ENCODE measurements at places on chromosomes 3 and 15.

DNA sequence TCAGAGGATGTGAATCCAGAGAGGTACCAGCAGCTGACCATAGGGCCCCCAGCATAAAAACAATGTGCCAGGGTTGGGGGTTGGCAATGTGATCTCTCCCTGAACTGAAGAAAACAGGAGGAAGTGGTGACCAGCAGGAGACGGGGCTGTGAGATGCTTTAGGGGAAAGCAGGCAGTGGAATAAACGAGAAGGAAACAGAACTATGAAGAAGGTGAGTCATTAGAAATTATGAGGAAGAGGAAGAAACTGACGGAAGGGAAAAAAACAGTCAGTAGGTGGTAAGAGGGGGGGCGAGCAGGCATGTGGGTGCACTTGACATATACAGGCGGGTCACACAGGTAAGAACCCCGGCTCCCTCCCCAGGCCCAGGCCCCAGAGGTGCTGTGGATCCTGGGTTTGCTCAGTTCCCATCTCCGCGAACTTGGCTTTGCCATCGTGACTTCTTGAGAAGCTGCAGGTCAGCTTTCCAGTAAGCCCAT is 42.2 kb upstream of the B3GNT5 start:
- DNase-seq = no peak

DNA sequence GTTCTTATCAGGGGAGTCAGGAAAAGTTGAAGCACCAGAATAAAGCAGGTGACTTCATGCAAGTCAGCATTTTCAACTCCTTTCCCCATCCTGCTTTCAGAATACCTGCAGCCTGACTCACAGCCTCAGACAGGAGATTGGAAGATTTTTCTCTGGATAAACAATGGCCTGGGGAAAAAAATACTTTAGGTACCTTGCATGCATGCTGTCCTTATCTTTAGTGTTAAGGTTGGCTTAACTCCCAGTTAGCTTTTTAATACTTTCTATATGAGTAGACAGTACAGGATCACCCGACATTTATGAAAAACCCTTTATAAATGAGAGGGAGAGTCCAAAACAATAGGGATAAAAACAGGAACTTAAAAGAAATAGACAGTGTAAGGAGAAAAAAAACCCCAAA is 53.6 kb downstream of the PAK2 start:
- DNase-seq = no peak

DNA sequence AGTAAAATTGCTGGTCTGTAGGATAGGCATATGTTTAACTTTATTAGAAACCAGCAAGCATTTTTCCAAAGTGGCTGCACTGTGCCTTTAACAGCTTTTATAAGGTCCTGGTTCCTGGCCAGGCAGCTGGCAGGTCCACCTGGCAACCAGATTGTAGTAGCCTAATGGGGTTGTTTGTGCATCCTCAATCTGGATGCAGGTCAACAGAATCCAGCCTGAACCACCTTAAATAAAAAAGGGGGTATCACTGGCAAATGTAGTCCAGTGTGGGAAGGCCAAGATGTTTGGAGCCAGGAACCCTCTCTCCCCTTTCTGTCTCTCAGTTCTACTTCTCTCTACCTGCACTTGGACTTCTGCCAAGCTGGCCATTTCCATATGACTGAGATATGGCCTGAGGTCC is 200.3 kb downstream of the ZNF621 start:
- DNase-seq = no peak

- no peak for DNase-seq
These were observed 276.1 kb upstream of the GOLGA6L4 start for GRCh38 chr15:83959477-83959876.

DNA sequence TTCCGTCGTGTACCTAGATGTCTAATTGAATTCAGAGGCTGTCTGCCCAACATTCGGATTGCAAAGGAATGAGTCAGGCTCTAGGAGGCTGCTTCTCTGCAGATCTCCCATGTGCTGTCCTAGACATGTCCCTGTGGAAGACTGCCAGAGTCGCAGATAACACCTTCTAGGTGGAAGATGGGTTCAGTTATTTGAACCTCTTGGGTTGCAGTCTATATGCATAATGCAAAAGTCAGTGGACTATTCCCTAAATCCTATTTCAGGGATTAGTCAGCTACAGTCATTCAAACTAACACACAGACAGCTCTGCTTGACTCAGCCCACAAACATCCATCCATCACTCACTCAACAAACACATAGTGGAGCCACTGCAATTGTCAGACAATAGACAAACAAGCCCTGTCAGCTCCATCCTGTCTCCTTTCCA is 300.0 kb upstream of the CTNNB1 start:
- no peak for DNase-seq

DNA sequence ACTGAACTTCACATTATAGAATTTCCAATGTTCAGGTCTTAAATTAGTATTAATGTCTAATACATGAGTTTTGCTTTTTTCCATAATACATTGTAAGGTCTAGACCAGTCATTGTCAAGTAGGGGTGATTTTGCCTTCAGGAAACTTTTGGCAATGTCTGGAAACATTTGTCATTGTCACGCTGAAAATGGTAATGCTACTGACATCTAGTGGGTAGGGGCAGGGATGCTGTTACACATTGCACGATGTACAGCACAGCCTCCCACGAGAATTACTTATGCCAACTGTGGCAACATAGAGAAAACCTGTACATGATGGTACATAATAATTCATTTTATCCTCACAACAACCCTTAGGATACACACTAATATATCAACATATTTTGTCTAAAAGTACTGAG is 384.1 kb downstream of the CADM2 start:
- peak; percentile 17 for DNase-seq

DNA sequence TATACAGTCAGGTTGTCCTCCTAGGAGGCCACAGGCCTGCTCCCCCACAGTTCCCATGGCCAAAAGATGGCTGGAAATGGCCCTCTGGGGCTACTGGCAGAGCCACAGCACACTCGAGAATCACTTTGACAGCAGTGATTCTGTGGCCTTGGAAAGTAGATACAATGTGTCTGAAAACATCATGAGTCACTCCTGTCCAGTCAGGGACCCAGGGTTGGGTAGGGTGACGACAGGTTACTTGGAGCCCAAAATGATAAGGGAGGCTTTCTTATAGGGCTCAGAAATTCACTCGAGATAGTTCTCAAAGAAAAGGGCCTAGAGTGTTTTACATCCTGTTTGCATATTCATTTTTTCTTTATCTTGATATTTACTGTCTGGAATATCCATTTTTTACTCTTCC is 24.3 kb downstream of the MRPS25 start:
- DNase-seq = no peak

DNA sequence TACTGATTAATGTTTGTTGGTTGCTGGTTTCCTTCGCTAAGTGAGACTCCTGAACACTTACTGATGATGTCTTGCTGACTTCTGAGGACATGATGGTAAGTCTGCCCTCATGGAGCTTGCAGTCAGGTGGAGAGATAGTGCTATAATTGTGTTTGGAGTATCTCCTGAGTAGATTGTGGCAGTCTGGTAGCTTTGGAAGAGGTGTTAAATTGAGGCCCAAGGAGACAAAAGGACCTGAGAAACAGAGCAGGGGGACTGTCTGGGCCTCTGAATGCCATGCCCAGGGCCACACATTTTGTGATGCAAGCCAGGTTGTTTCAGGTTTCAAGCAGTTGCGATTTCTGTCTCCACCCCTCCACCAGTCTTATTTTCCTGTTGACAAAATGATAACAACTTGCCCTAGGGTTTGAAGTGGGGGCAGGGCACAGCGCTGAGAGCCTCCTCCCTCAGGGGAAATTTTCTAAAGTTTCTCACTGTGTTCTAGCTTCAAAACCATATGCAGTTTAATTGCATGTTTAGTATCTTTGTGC is 16.7 kb downstream of the SMAD3 start:
- DNase-seq = peak; percentile 78

GRCh38 chr3:103048068-103048722 is 613.4 kb downstream of the ZPLD1 start:
- DNase-seq = no peak

DNA sequence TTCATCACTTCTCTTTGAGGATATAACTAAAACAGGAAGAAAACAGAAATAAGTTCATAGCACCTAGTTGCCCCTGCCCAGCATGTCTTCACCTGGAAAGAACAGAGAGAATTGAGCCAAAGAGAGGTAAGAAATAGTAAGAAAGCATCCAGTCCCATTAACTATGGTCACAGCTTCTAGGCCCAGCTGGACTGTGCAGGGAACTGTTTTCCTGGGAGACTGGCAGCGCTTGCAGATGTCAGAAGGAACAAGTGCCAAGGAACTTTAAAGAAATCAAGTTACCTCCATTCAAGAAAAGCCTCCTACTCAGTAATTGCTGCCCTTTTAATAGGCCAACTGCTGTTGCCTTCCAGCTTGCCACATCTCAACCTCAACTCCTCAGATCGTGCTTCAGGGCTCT is 17.8 kb upstream of the CPB1 start:
- no peak for DNase-seq

DNA sequence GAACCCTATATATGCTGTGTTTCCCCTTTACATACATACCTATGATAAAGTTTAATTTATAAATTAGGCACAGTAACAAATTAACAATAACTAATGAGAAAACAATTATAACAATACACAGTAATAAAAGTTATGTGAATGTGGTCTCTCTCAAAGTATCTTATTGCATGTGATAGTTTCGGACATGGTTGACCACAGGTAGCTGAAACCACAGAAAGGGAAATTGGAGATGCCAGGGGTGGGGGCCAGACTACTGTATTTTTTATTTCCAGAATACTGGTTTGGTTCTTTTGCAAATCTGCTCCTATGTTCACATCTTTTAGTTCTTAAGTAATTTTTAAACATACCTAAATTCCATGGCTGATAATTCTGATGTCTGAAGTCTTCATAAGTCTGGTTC is 40.7 kb downstream of the PTH1R start:
- no peak for DNase-seq

DNA sequence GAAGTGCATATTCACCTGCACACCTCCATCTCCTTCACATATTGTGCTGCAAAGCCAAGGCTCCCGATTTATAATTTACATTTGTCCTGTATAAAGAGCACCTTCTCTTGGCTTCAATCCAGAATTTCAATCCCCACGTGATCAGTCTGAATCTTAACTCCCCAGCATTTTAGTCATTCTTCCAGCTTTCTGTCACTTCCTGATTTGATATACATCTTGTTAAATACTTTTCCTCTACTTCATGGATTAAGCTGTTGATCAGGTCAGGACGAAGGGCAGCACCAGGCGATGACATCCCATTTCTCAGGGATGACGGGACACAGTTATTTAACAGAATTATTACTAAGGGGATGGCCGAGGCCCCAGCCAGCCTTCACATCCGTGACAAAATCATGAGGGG is 212.5 kb downstream of the EPHB1 start:
- no peak for DNase-seq

DNA sequence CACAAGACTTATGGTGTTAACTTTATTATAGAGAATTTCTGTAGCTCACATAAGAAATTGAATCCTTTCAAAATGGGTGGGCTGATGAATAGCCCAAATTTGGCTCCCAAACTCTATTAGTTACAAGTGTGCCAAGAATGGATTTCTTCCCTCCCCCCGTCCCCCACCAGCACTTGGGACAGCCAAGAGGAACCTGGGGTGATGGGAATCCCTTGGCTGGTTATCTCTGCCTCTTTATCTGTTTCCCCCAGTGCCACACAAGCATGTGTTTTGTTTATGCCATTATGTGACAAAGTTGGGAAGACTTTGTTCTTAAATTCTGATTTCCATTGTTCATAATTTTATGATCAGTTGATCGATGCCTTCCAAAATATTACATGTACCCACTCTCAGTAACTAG is 28.3 kb downstream of the CMSS1 start:
- DNase-seq = no peak

DNA sequence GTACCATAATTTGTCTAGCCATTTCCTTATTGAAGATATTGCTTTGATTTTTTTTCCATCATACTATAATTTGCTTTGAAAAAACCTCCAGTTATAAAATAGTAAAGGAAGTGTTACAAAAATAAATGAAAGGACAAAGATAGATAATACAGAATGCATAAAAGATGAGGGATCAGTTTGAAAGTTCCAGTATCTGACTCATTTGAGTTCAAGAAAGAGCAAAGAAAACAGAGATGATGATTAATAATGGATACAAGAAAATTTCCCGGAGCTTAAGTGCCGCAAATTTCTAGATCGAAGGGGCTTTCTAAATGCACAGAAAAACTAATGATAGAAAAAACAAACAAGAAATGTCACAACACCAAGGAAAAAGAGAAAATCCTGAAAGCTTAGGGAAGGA is 4.3 kb downstream of the WDR48 start:
- no peak for DNase-seq
